ENCODE measurements at places on chromosomes 16 and 17. TPM values are rescaled to one million over a fixed set of nuclear protein-coding genes. Genes with fewer than 3 reads are reported as not detected.

DNA sequence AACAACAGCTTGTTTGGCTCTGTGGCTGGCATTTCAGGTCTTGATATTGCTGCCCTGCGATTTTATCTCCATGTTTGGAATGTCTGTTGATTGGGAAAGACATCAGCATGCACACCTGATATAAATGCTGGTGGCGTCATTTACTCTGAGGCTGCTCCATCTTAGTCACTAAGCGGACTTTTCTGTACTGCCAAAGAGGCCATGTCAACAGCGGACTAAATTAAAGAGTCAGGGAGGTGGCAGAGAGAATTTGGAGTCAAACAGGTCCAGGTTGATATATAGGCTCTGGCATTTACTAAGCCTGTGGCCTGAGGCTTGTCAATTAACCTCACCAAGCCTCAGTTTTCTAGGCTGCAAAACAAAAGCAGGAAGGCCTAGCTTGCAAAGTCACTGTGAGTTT, 6.2 kb downstream of the RBFOX1 start:
- H3K4me1 ChIP-seq: no peaks in the 10 kb centered on the region
- no peaks in the 10 kb centered on the region for H3K27me3 ChIP-seq
- no peak overlapping the region for H3K27ac ChIP-seq
- DNase-seq: no peak

PRAC2 gene
- total RNA-seq: not detected

GRCh38 chr16:24986512-24987303, 28.5 kb downstream of the ARHGAP17 start:
- no peak for DNase-seq
- H3K4me1 ChIP-seq: peaks cover 23% of the 10 kb centered on the region
- H3K27me3 ChIP-seq: no peaks in the 10 kb centered on the region
- peak overlapping the region; percentile 69 for H3K27ac ChIP-seq

- H3K4me1 ChIP-seq: no peaks in the 10 kb centered on the region
- no peak overlapping the region for H3K27ac ChIP-seq
- H3K27me3 ChIP-seq: no peaks in the 10 kb centered on the region
- DNase-seq: no peak
- H3K4me3 ChIP-seq: no peak overlapping the region
Measured at GRCh38 chr17:18005496-18005895, 32.8 kb downstream of the DRC3 start.

All from kidney (tissue), 22 donors.